ENCODE measurements at places on chromosomes 5 and 9.

- no peak for DNase-seq
These were observed 96.7 kb upstream of the RETREG1 start for GRCh38 chr5:16713386-16713928.

DNA sequence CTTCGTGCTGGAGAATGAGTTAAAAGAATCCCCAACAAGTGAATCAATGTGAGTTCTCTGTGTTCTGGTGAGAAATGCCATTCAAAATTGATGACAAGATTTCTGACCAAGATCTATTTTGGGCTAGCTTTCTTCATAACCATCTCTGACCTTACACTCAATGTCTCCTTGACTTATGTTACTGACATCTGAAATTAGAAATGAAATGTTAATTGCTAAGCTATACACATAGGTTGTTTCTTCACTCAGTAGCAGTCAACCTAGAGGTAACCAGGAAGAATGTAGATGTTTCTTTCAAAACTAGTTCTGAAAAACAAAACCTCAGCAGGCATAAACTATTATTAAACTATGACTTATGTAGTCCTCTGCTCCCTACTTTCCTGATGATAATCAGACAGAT, 2220.7 kb upstream of the C9orf72 start:
- DNase-seq, result no peak

GRCh38 chr5:101878190-101878589, 417.9 kb downstream of the SLCO4C1 start:
- DNase-seq, result no peak

GRCh38 chr5:157351802-157352092, 85.8 kb downstream of the CYFIP2 start:
- no peak for DNase-seq

DNA sequence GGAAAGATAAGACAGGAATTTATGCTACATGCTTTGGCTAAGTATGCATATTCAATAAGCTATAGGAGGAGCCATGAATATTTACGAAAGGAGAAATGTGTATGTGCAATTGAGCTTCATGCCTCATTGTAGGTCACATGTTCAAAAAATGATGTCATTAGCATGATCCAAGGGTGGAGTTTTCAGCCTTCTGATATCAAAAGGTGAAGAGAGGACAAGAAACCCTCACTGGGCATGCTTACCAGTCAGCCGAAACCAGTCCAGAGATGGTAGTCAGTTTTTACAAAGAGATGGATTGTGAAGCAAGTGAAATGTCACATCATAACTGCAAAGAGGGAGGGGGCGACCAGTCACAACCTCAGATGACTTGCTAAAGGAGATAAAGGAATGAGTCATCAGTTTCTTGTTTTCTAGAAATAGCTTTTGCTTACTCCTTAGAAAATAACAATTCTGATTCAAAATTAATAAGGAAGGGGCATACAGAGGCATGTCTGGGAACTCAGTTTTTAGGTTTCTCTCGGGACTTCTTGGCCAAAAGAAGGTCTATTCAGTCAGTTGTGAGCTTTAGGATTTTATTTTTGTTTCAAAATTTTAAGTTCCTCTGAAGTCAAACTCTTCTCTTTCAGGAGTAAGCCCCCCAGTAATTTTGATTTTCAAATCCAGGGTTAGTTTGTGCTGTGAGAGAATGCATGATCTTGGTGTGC, 1067.8 kb upstream of the EDIL3 start:
- no peak for DNase-seq

DNA sequence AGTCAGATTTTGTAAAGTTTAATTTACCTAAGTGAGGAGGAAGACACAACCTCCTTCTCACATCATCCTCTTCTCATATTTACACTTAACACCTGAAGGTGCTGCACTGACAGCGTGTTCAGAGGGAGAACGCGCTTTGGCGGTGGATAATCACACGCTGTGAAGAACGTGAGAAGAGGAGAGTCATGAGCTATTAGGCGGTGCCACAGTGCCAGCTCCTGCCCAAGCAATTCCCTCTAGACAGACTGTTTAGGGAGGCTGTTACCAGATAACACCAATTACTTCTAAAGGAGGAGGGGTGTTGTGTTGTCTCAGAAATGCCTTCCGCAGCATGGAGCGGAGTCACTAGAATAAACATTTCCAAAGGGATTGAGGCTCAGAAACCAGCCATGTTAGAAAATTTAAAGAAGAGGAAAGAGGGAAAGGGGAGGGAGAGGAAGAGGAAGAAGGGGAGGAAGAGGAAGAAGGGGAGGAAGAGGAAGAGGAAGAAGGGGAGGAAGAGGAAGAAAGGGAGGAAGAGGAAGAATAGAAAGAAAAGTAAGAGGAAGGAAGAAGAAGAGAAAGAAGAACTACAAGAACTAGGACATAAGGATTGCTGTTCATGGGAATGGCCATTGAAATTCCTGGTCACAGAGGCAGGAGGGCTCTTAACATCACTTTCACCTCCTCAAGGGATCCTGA, 37.3 kb upstream of the WWC1 start:
- no peak for DNase-seq

DNA sequence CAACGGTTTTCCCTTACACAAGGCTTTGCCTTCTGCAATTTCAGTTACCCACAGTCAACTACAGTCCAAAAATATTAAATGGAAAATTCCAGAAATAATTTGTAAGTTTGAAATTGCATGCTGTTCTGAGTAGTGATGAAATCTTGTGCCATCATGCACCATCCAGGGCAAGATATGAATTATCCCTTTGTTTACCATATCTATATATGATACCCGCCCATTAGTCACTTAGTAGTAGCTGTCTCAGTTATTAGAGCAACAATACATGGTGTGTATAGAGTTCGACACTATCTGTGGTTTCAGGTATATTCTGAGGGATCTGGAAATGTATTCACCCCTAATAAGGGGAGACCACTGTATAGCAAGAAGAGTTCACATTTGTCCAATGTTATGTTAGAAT, 29.4 kb downstream of the ERBIN start:
- no peak for DNase-seq

GRCh38 chr9:89353989-89354388, 35.7 kb downstream of the SECISBP2 start:
- no peak for DNase-seq

- no peak for DNase-seq
These were observed 208.3 kb upstream of the VLDLR start for GRCh38 chr9:2413160-2413805.

- no peak for DNase-seq
These were observed 62.0 kb downstream of the SUSD1 start for GRCh38 chr9:112112941-112113681.

DNA sequence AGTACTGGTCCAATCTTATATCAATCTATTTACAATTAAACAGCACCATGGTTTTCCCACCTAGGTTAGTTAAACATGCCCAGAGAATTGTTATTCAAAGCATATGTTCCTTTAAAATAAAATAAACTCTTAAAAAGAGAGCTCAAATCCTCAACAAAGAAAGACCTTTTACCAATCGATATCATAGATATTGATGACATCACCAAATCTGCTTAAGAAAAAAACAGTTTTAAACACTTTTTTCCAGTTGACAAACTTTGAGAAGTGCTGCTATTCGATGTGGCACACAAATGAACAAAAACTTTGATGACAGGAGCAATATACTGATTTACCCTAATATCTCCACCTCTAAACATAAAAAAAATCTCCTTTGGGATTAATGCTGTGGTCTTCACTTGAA, 15.7 kb downstream of the EFCAB9 start:
- no peak for DNase-seq

DNA sequence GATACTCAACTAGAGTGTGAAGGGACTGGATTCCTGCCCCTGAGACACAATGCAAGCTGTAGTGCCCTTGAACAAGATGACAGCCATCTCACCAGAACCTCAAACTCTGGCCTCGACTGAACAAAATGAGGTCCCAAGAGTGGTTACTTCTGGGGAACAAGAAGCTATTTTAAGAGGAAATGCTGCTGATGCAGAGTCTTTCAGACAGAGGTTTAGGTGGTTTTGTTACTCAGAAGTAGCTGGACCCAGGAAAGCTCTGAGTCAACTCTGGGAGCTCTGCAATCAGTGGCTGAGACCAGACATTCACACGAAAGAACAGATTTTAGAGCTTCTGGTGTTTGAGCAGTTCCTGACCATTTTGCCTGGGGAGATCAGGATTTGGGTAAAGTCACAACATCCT, 2.4 kb downstream of the ZNF483 start:
- no peak for DNase-seq

DNA sequence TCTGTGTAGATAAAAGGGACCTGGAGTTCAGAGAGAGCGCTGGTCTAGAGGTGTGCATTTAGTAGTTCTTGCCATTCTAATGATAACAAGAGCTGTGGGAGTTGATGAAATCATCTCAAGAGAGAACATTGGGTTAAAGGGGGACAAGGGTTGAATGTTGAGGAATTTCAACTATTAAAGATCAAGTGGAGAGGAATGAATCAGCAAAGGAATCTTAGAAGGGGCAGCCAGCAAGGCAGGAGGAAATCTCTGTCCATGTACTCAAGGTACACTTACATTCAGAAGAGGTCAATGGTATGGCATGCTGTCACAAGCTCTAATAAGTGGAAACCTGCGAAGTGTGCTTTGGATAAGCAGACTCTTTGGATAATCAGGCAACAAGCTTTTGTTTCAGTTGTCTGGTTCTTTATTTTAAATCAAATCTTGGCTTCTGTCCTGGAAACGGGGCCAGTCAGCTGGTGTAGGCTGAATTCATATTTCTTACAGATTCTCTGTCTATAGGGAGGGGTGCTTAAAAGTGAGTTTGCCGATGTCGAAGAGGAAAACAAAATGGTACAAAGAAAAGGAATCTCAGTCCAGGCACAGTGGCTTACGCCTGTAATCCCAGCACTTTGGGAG, 320.5 kb upstream of the CD180 start:
- no peak for DNase-seq

- no peak for DNase-seq
These were observed 311.5 kb upstream of the TARS1 start for GRCh38 chr5:33129309-33129708.

DNA sequence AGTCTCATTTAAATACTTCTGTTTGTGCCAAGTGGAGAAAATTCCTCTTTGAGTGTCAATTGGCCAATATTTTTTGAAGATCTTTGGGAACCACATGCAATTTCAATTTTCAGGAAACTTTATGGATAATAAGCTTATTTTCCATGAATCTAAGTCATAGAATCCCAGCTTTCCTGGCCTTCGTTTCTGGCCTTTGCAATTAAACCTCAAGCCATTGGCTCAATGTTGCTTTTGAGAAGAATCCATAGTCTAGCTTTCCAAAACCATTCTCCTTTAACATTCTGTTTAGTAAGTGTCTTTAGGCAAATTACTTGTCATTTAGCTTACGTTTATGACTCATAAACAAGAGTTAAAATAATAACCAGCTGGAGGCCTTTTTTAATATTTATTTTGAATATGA, 145.0 kb upstream of the FTMT start:
- DNase-seq, result no peak

DNA sequence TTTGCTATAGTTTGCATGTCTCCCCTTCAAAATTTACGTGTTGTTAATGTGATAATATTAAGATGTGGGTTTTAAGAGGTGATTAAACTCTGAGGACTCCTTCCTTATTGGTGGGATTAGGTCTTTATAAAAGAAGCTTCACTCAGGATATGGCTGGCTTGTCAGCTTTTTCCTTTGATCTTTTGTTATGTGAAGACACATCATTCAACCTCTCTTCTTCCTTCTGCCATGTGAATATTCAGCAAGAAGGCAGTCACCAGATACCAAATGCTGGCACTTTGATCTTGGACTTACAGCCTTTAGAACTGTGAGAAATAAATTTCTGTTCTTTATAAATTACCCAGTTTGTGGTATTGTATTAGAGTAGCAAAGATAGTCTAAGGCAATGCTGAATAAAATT, 855.9 kb upstream of the CDH10 start:
- no peak for DNase-seq

DNA sequence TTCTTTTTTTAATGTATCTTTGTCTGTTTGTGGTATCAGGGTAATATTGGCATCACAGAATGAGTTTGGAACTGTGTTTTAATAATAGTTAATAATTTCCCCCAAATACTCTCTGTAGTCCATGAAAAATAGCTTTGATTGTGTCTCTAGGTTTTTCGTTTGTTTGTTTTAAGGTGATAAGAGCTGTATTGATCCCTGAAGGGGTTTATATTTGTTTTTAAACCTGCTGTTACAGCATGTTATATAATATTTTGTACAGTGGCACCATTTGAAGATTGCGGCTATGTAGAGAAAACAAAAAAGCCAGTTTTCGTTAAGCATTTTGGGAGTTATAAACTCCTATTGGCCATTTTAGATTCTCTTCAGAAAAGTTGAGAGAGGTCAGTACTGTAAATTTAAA, 15.7 kb downstream of the PAM start:
- no peak for DNase-seq

GRCh38 chr5:108727236-108727650, 20.5 kb upstream of the FER start:
- no peak for DNase-seq

DNA sequence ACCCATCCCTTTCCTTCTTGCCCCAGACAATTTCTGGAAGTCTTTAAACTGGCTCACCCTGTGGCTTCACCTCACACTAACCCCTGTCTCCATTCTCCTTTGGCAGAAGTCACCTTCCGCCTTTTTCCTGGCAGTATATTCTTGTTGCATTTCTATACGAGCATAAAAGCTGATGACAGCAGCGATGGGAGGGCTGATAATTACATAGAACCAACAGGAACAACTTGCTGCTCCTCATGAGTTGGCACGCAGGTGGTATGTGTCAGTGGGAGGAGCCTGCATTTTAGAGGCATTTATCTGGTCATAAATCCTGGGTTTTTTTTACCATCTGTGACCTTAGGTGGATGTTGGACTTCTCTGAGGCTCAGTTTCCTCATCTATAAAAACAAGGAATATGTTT, 61.4 kb upstream of the CKMT2 start:
- DNase-seq, result no peak

GRCh38 chr9:134326724-134327601, 708 bp downstream of the RXRA start:
- no peak for DNase-seq

- DNase-seq, result no peak
These were observed 5.1 kb upstream of the ARSI start for GRCh38 chr5:150307617-150308426.

DNA sequence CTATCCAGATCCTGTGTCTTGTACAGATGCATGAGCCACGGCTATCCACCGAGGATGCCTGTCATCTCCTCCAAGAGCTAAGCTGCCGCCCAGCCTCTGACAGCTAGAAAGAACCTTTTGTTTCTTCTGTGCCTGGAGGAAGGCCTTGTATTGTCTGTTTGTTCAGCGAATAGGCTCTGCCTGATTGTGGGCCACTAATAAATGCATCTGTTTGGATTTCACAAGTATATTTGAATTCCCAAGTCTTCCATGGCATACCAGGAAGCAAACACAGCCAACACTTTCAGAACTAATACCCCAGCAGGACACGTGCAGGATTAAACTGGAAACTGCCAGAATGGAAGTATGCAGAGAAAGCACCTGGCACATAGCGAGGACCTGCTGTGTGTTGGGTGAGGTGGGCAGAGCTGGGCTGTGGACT, 92.7 kb upstream of the NEURL1B start:
- no peak for DNase-seq

DNA sequence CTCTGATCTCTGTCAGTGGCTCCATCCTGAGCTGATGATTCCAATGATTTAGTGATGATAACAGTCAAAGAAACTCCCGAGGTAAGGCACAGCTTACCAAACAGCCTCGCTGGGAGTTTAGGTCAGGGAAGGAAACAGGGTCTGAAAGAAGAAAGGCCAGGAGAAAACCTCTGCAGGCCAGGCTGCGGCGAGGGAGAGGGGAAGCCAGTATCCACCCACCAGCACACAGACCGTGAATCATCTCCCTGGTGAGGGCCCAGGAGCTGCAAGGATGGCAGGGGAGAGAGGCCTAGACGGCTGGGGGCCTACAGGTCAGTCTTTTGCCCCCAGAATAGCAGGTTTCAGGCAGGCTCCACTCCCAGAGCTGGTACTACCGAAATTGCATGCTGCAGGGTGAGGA, 590.5 kb downstream of the CCDC171 start:
- DNase-seq, result no peak

Data from stimulated activated CD8-positive, alpha-beta memory T cell treated with anti-CD3 and anti-CD28 coated beads, Interleukin-4, amount 100 ng/mL, for 1 hour (primary cell).